Progenitor cell of endocrine pancreas (in vitro differentiated cells): ENCODE measurements at places on chromosomes 4 and X.

DNA sequence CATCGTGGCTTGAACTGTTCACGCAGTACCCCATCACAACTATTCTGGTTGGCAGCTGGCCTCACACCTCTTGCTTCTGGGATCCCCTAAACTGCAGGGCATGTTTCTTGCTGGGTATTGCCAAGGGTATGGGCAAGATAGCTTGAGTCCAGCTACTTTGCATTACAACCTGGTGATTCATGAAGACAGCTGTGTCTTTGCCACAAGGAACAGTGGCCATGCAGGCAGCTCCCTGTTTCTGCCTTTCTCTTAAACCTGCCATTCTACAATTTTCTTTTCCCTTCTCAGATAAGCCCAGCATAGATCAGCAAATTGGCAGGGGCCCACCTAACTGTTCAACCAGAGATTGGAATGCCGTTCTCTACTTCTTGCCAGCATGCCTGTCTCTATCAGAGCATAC lies 42.8 kb downstream of the TENM3 start:
- DNase-seq: no peak

DNA sequence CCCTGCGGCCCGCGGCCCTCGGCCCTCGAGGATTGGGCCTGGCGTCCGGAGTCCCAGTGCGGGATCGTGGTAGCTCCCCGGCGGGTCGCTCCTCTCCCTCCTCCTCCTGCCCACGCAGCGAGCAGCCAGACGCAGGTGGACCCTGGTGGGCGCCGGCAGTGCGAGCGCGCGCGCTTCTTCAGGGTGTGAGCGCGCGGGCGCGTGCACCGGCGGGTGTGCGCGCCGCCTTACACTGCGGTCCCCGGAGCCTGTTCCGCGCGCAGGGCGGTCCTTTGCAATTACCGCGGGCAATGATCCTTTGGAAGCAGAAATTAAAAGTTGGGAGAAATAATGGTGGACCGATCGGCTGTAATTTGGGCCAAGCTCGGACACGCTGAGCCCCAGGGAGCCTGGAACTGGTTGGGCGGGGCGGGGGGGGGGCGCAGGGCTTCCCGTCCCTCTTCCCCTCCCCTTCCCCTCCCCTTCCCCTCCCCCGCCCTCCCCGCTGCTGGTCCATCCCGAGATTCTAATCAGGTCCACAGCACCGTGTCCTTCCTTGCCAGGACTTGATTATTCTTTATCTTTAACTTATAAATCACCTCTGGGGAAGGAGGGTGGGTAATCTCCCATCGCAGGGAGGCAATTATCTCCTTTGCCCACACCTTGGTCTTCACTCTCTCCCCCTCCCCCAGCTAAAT lies 1.6 kb upstream of the NKX1-1 start:
- DNase-seq: no peak

GRCh38 chrX:137654481-137654880 lies 88.6 kb downstream of the ZIC3 start:
- DNase-seq: no peak

- no peak for DNase-seq
Measured at GRCh38 chr4:7829652-7830580, 109.7 kb downstream of the AFAP1 start.

DNA sequence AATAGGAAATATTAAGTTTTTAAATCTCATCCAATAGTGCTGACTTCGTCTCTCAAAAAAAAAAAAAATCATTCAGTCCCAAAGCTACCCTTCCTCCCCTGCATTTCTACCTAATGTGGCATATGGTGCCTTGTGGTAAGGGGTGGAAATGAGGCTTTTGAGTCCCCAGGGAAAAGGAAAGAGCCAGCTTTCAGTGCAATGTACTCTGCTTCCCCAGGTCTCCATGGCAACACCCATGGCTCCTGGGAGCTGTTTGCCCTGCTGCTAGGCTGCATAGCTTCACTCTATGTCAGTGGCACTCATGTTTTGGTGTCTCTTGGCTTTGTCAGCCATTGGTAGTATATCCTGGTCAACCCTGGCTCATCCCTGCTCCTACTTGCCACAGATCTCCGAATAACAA lies 175.9 kb downstream of the SLC39A8 start:
- DNase-seq: no peak

DNA sequence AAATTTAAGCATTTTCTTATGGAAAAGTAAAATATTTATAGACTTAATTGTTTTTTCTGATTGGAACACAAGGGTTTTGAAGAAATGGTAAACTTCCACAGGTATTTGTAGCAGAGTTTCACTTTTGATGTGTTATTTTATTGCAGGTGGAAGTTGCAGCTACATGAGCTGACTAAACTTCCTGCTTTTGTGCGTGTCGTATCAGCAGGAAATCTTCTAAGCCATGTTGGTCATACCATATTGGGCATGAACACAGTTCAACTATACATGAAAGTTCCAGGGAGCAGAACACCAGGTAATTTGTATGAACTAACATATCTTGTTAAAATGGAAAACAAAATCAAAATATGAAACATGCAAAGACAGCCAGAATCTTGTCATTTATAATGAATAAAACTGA lies 117.4 kb downstream of the DIPK2B start:
- DNase-seq: no peak

- DNase-seq: no peak
Measured at GRCh38 chr4:87055311-87055710, 120.5 kb downstream of the AFF1 start.

GRCh38 chr4:154329268-154329868 lies 162.2 kb downstream of the DCHS2 start:
- DNase-seq: no peak

DNA sequence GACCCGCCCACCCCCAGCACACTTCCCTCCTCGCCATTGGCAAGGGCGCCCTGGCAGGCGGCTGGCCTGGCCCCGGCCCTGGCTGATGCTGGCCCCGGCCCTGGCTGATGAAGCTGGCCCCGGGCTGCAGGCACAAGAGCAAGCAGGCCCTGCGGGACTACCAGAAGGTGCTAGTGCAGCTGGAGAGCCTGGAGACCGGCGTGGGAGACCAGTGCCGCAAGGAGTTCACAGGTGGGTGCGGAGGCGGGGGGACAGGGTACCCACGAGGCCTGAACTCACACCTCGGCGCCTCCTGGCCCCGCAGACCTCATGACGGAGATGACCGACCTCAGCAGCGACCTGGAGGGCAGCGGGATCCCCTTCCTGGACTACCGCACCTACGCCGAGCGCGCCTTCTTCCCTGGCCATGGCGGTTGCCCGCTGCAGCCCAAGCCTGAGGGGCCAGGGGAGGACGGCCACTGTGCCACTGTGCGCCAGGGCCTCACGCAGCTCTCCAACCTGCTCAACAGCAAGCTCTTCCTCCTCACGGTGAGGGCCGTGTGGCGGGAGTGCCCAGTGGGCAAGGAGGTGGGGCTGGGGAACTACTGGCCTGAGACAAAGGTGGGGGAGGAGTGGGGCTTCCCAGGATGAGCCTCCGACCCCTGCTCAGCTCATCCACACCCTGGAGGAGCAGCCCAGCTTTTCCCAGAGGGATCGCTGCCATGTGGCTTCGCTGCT lies 6.1 kb upstream of the SRPK3 start:
- DNase-seq: no peak

DNA sequence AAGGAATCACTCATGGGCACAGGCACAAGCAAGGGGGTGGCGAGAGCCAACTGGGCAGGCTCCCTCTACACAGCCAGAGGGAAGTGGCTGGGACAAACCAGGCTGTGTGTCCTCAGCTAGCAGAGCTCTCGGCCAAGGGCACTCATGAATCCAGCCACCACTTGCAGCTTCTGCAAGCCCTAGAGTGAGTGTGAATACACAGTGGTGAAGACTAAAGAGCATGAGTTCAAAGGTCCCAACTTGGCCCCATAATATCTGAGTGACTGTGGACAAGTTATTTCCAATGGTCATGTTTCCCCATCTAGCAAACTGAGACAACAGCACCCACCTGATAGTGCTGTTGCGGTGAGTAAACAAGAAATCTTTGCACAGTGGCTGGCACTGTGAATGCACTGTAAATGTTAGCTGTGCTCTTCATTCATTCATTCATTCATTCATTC lies 51.7 kb downstream of the ADGRG2 start:
- DNase-seq: no peak

DNA sequence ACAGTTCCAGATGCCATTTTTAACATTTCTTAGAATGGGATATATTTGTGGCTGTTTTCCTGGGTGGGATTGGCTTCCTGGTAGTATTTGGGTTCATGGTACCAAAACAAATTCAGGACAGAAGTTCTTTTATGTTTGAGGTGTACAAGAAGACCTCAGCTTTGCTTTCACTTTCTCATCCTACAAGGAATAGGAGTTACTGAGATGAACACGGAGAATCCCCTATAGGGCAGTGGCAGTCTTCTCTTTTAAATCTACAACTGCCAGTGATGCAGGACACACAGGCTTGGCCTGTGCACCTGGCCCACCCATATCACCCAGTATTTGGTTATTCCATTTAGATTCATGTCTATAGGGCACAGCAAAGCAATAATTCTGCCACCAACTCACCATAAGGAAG lies 35.2 kb downstream of the SLC10A7 start:
- no peak for DNase-seq

GRCh38 chrX:68865926-68866325 lies 37.1 kb downstream of the EFNB1 start:
- DNase-seq: no peak

DNA sequence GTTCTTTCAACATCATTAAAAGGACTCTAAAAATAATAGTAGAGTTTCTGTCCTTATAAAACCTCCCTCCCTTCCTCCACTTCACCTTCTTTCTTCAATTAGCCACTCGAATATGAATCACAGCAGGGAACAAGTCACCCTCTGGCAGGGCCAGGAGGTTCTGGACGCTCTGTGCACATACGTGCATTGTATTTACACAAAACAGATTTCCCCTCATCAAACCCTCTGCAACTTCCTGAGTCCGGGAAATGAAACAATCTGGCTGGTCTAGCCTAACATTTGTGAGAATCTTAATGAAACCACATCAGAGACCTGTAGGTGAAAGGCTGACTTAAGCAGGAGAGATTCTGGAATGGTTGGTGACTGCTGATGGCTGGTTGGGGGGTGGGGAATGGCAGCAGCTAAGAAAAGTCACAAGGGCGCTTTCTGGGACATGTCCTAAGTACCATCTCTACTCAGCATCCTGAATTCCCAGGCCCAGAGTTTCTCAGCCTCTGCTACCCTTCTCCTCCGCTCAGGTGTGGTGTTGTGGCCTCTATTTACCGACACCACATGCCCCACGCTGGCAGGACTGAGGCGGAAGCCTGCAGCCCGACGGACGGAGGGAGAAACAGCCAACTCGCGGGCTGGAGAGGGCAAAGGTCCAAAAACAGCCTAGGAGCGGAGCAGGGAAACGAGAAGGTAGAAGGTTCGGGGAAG lies 1.0 kb downstream of the ZDHHC9 start:
- peak; percentile 18 for DNase-seq

GRCh38 chr4:67234296-67234695 lies 311.0 kb downstream of the CENPC start:
- no peak for DNase-seq

- no peak for DNase-seq
Measured at GRCh38 chr4:166043801-166044200, 170.8 kb downstream of the TLL1 start.

DNA sequence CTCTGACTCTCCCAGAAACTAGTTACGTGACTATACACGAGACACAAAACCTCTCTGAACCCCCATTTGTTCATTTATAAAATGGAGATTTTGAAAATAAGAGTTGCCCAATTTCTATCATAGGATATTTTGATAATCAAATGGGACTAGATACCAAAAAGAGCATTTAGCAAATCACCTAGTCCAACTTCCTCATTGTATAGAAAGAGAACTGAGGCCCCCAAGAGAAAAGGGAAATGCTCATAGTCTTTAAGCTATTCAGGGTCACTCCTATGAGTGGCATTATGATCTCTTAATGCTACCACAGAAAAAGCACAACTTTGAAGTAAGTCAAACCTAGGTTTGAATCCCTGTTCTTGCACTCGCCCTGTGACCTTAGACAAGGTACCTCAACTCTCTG lies 62.7 kb downstream of the BMP15 start:
- DNase-seq: no peak

DNA sequence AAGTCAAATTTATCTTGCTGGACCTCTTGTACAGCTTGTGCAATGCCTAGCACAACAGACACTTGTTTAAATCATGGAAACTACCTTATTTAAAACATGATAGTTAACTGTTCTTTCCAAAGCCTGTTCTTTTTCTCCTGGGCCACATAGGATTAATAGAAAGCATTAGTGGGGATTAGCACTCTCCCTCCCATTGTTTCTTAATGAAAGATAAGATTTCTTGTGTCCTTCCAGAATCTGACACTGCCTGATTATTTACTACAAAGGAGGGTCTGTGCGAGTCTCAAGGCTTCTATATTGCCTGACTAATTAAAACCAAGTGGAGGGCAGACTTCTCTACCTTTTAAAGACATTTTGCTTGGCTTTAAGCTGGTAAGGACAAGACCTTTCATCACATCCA lies 8.5 kb upstream of the ELMOD2 start:
- DNase-seq: no peak

GRCh38 chrX:68669094-68669860 lies 21.8 kb downstream of the STARD8 start:
- DNase-seq: no peak

DNA sequence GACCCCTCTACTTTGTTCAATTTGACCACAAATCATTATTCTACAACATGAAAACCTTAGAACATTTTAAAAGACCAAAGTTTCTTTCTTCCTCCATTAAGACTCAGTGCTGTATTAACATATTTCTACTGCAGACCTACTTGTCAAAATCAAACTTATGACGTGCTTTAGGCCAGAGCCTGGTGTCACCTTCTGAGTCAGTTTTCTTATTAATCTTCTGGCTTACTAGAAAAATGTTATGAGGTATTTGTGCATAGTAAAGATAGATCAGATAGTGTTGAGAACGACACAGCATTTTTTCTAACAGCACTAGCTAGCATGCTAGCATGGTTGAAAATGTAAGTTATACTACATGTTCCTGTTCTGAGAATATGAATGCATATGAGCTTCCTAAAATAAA lies 333.6 kb upstream of the FAM241A start:
- no peak for DNase-seq

DNA sequence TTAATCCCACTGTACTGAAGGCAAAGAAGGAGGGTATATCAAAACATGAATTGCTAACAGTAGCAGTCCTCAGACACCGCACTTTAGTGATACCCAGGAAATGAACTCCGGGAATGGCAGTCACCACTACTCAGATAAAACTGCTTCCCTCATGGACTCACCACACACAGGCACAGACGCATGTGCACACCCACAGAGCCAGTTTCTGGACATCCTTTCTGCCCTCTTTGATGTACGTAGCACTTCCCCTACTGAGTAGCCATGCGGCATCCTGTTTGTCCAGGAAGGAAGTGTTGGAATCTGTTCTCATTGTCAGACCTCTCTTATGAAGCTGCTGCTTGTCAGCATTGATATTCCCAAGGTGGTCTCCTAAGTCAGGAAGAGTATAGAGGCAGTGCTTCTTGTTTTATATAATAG lies 95.7 kb downstream of the DCLK2 start:
- DNase-seq: no peak

DNA sequence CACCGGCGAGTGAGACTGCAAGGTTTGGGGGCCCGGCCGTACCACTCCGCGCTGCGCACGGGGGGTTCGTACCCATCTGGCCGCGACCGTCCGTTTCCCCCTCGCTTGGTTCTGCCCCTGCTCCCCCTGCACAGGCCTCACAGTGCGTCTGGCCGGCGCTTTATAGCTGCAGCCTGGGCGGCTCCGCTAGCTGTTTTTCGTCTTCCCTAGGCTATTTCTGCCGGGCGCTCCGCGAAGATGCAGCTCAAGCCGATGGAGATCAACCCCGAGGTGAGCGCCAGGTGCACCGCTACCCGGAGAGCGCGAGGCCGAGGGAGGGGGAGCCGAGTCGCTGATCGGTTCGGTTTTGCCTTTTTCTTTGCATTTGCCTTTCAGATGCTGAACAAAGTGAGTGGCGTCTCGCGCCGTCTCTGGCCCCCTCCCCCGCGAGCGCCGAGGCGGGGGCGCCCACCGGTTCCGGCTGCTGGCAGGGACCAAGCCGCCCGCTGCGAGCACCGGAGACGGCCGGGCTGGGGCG lies at the start of gene UCHL1:
Gene UCHL1, plus strand, starts transcription at position 189 of the 517 bp plus-strand sequence. Its CDS starts 49 bp downstream, at position 238.
- DNase-seq: peak; percentile 79
